ENCODE measurements at places on chromosomes 2 and 18.

- no peak for DNase-seq
These were observed 63.7 kb upstream of the BCL2L11 start for GRCh38 chr2:111057045-111057444.

DNA sequence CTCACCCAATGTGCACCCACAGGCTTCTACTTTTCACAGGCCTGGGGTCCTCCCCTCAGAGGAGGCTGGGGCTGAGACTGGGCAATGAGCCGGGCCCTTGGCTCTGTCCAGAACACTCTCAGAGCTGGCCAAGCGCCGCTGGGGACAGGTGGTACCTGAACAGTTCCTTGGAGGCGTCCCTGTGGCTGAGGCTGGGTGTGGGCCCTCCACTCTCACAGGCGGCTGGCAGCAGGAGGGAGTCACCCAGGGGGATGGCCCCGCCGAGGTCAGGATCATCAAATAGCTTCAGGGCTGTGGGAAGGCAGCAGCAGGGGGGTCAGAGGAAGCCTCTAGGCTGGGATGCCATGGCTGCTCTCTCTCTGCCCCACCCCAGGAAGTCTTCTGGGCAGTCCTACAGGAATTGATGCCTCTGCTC lies 27.1 kb downstream of the HS1BP3 start:
- DNase-seq: no peak

DNA sequence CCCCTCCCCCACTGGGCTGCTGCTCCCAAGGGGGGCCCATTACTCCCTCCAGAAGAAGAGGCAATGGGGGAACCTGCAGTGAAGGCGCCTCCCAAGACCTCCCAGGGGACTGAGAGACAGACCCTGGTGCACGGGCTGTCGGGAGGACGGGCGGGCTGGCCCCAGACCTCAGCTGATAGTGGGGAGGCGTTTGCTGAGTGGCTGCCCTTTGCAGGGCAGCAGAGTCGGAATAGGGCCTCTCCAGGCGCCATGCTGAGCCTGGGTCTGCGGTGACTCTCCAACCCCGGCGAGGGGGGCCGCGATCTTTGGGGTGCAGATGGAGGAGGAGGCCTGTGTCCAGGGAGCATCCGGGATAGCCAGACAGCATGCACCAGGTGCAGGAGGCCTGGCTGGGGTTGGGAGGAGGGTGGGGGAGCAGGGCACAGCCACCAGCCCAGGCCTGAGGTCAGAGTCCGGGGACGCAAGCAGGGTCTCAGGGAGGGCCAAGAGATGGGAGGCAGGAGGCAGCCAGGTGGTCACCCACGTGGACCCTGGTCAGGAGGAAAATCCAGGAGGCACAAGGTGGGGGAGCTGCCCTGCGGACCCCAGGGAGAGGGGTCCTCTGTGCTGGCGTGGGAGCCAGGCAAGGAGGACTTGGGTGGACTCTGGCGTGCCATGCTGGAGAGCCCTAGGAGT lies 11.0 kb downstream of the CROCC2 start:
- DNase-seq: no peak

DNA sequence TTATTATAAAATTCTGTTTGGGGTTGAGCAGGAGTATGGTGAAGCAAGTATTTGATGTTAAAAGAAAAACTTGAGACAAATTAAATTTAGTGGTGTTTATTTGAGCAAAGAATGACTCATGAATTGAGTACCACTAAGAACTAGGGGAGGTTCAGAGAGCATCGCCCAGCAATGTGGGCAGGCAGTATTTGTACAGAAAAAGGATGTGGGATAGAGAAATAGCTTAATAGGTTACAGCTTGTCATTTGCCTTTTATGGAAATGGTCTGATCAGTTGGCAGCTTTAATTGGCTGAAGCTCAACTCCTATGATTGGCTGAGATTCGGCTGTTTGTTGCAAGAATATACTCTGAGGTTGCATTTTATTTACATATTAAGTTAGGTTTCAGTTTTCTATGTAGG lies 68.2 kb downstream of the LRATD1 start:
- no peak for DNase-seq

DNA sequence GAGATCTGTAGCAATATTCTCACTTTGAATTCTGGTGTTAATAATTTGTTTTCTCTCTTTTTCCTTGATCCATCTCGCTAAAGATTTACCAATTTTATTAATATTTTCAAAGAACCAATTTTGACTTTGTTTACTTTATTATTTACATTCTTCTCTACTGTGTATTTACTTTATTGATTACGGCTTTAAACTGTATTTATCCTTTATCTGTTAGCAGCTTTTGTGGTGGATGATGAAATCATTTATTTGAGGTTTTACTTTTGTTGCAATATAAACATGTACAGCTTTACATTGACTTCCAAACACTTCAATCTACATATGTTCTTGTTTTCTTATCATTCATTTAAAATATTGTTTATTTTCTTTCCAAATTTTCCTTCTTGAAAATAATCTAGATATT lies 719.9 kb downstream of the ADCYAP1 start:
- no peak for DNase-seq

DNA sequence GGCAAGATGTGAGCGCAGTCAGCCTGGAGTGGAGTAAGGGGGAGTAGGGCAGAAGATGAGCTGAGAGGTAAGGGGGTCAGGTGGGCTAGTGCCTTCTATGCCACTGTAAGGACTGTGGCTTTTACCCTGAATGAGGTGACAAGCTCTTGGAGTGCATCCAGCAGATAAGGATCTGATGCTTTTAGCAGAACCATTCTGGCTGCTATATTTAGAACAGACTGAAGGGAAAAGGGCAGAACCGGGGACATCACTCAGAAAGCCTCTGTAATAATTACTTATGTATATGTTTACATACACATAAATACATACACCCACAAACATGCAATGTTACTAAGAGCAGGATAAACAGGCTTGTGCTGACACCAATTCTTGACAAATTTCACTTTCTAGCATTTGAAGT lies 124.8 kb downstream of the DTNB start:
- DNase-seq: no peak

GRCh38 chr2:224248944-224249371 lies 152.9 kb downstream of the FAM124B start:
- no peak for DNase-seq

DNA sequence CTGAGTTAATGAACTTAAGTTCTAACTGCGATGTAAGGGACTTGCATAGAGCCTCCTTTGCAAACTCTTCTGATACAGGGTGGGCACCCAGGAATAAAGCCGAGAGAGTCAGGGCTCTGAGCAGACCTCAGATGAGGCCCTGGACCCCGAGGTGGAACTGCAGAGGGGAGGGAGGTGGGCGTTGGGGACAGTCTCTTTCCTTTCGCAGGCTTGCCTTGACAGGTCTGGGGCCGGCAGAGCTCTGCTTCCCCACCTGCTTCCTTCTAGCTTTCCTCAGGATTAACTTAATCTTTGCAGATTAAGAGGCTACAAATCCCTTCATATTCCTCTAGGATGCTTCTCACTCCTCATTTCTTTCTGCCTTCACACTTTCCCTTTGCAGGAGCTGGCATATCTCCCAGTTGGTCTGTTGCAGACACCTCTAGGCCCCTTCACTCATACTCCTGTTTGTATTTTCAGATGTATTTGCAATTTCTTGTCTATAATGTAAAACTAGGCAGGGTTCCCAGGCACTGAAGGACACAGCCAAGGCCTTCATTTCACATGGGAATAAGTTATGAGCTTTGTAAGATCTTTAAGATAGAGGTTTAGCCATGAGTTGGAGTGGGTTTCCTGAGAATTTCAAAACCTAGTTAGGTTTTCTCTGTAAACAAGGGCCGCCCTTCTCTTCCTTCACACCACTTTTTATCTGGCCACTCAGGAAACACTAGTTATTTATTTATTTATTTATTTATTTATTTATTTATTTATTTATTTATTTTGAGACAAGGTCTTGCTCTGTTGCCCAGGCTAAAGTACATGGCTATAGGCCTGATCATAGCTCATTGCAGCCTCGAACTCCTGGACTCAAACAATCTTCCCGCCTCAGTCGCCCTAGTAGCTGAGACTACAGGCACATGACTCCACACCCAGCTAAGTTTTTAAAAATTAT lies 70.9 kb downstream of the MTCL1 start:
- no peak for DNase-seq

GRCh38 chr2:138534791-138535190 lies 33.2 kb downstream of the SPOPL start:
- no peak for DNase-seq

DNA sequence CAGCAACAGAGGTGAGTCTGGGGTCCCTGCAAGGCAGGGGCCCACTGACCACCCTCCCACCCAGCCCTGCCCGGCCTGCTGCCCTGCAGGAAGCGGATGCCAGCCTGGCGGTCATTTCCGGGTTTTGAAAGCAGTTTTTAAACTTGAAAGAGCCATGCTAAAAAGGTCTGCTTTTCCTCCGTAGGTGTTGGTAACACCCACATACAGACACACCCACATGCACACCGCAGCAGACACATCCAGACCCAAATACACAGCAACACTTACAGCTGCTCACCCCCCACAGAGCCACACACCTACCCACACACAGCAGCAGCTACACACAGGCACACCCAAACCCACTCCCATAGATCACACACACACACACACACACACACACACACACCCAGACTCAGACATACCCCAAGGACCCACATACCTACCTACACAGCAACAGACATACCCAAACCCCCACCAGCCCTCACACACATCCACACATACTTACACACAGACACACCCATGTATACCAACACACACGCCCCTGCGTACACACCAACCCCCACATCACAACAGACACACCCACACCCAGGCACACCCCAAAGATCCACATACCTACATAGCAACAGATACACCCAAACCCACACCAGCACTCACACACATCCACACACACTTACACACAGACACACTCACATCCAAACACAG lies 7.6 kb downstream of the ZFP36L2 start:
- DNase-seq: peak; percentile 93

DNA sequence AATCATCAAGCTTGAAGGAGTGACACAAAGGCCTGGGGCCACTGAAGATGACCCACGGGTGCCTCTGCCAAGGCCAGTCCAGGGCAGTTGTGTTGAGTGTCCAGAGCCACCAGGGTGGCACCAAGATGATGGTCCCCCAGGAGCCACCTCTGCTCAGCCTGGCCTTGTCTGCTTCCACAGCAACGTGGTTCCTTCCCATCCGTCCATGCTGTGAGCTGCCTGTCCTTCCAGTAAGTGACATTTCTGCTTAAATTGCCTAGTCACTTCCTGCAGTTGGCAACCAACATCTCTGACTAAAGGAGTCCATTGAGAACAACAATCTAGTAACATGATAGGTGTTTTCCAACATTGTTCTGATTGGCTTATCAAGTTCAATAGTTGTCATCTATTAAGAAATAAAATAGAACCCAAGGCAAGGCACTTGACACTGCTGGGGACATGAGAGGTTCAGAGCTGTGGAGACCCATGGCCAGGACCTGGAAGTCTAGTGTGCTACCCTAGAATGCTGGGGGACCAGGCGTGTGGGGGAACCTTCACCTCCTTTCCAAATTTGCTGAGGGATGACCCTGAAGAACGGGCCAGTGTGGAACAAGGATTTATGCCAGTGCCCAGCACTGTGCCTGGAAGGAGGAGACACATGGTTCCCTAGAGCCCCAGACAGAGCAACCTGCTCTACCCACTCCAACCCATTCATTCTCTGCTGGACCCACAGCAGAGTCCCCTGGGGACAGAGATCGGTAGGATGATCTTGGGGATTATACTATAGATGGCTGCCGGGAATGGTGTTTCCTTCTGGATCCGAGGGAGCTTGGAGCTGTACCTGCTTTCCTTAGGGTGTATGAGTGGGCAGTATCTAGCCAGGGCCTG lies 98.9 kb upstream of the EPC2 start:
- no peak for DNase-seq

GRCh38 chr18:30039201-30039600 lies 1003.3 kb downstream of the DSC3 start:
- no peak for DNase-seq

DNA sequence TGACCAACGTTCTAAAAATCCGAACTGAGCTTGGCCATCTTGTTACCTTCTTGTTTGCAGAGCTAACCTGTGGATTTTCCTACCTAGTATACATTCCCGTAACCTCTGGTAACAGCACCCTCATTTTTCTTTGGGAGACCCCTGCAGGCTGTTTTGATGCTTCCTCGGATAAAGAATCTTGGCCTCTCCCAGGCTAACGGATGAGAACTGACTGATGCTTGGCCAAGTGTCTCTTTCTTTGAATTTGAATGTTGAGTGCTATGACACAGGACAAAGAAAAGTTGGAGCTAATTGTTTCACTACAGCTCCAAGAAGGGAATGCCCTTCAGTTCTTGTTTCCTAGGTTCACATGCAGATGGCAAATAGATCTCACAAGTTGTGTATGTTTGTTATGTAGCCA lies 19.3 kb upstream of the CAVIN2 start:
- no peak for DNase-seq

- DNase-seq: no peak
These were observed 37.4 kb downstream of the NCKAP1 start for GRCh38 chr2:183000846-183001245.

GRCh38 chr2:228344531-228344930 lies 163.0 kb upstream of the SPHKAP start:
- no peak for DNase-seq

DNA sequence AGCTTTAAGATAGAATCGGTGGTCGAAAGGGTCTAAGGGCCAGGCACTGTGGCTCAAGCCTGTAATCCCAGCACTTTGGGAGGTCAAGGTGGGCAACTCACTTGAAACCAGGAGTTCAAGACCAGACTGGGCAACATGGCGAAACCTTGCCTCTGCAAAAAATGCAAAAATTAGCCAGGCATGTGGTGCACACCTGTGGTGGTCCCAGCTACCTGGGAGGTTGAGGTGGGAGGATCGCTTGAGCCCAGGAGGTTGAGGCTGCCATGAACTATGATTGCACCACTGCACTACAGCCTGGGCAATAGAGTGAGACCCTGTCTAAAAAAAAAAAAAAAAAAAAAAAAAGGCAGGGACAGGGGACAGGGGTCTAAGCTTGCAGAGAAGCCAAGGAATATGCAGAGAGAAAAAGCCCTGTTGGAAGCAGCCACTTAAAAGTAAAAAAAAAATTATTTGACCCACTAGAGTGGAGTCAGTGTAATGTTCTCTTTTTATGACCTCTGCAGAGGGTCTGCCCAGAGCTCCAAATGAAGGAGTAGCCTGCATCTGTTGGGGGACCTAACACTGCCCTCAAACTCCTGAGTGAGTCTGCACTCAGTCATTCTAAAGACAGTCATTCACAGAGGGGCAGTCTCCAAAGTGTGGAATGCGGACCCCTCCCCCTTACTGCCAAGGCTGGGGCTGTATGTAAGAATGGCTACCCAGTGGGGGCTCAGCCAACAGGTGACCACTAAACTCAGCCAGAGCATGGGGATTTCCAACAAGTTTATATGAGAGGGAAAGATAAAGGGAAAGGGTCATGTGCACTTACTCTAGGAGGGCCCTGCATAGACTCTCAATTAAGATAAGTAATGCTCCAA lies 118.5 kb upstream of the CDCA7 start:
- no peak for DNase-seq

GRCh38 chr2:45353879-45354278 lies 257.2 kb downstream of the SRBD1 start:
- no peak for DNase-seq
